Stimulated activated naive CD4-positive, alpha-beta T cell treated with Interleukin-2 at 50 U/mL for 16 hours (primary cell): ENCODE measurements at places on chromosomes 5 and 9.

DNA sequence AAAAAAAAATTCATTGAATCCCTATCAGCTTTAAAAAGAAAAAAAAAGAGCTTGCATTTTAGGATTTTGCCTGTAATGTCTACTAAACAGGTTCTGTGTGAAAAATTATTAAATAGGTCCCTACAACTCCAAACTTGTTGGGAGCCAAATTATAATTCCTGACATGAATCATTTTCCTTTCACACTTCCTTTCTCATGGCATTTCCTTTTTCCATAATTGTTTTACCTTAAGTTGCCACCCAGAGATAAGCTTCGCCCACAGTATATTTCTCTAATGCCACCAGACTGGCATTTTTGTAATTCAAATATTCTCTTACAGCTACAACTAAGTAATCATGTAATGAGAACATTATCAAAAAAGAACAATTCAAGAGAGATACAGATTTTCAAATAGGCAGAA lies 348.8 kb downstream of the EFNA5 start:
- DNase-seq: no peak

- DNase-seq: no peak
Observed at GRCh38 chr9:129306318-129306973, 128.4 kb upstream of the IER5L start.

DNA sequence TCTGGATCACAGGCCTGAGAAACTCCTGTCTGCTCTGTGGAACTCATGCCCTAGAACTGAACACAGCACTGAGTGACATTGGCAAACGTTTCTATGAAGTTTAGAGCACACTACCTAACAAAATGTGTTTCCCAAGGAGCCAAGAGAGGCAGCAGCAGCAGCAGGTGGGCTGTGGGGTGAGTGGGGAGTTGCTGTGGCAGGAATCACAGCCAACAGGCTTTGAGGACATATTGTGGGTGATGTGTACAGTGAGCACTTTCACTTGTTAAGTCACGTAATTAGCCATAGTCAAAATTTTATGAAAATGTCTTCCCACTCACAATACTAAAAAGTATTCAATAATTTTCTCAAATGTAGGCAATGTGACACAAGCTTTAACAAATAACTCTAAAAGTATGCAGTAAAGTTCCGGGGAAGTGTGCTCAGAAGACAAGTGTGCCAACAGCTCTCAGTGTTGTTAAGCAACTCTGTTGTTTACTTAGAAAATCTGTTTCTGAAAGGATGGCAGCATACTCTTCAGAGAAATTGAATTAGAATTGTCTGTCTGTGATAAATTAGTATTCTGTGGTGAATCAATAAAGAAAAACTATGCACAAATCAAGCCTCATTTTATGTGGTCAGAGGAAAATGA lies 482.1 kb downstream of the SEMA5A start:
- DNase-seq: no peak

DNA sequence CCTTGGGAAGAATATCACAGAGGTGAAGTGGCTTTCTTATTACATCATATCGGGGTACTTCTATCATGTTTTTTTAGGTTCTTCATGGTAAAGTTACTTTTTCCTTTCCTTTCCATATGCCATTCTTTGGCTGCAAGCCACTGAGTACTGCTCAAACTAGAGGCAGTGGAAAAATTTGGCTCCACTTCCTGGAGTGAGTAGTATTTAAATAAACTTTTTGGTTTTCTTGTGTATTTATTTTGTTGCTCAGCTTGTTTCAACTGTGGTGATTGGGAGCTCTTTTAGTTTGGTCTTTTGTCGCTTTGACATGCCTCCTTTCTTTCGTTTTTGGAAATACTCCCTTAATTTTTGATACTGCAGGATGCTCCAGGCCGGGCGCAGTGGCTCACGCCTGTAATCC lies 69.8 kb downstream of the WDR70 start:
- no peak for DNase-seq

- no peak for DNase-seq
Observed at GRCh38 chr9:130579738-130580463, 524 bp downstream of the FUBP3 start.

DNA sequence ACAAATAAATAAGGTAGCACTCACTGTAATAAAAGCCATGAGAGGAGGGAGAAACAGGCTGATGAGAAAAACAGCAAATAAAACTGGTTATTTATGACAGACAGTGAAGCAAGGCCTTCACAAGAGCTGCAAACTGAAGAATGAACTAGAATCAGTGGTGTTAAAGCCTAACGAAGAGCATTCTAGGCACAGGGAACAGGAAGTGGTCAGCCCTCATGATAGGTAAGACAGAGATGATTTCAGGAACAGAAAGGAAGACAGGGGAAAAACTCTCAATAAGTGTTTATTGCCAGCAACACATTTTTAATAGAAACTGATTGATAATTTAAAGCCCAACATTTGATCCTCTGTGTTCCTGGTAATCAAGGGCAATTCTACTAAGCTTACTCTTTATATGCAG lies 124.5 kb downstream of the EDIL3 start:
- DNase-seq: no peak

DNA sequence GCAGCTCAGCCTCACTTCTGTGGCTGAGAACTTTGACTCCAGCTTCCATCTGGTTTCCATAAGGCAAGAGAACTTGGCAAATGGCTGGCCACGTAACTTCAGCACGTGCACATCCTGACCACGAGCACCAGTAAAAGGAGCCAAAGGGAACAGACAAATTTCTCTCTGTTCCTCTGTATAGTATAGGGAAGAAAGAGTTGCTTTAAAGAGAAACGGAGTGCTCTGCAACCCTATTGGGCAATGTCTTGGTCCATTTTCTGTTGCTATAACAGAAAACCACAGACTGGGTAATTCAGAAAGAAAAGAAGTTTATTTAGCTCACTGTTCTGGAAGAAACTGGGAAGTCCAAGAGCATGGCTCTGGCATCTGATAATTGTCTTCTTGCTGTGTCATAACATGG lies 558.7 kb downstream of the ACTL7B start:
- DNase-seq: no peak

- no peak for DNase-seq
Observed at GRCh38 chr9:126304207-126304970, 22.2 kb upstream of the MVB12B start.

GRCh38 chr9:132193227-132194124 lies 31.6 kb downstream of the NTNG2 start:
- no peak for DNase-seq

- DNase-seq: no peak
Observed at GRCh38 chr5:112142769-112143270, 276.3 kb downstream of the EPB41L4A start.

DNA sequence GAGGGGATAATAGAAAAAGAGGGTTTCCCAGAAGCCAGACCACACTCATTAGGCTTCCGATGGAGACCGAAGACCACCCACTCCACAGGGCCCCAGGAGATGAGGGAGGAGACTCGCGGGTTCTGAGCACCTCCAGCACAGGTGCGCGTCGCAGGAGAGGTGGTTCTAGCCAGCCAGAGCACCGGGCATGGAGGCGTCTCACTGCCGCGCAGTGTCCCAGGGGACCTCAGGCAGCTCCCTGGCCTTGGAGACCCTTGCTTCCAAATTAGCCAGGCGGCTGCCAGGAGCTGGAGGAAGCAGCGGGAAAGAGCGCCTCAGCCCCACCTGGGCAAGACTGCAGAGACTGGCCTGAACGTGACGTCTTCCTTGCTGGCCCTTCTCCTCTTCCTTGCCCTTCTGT lies 115.4 kb upstream of the FBXL7 start:
- DNase-seq: no peak
